ENCODE measurements at places on chromosomes 2 and 18.
A peak's percentile ranks its signal among the peaks of the same experiment; 100 is the strongest.

DNA sequence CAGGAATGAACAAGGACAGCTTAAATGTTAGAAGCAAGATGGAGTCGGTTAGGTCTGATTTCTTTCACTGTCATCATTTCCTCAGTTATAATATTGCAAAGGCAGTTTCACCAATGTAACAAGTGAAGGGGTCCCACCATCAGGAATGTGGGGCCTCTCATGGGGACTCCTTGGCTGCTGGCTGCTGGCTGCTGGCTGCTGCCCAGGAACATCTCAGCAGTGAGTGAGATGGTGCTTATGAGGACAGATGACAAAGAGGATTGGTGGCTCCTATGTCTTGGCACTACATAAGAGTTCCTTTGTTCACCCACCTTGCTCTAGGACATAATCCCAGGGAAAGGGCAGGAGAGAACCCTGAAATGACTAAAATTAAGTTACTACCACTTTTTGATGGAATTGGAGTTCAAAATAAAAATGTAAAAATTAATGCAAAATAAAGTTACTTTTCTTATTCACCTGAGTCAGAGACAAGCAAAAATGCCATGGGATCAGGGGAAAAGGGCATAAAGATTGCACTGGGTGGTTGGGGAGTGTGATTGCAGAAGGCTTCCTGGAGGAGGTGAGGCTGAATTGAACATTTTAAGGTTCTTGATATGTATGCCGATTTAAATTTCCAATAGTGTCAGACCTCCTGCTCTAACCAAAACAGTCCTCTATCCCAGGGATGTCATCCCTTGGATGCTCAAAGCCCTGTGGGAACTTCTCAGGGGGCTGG is 23.4 kb downstream of the TMEM177 start:
- DNase-seq = no peak

GRCh38 chr2:17793296-17793695 is 23.0 kb upstream of the MSGN1 start:
- no peak for DNase-seq

DNA sequence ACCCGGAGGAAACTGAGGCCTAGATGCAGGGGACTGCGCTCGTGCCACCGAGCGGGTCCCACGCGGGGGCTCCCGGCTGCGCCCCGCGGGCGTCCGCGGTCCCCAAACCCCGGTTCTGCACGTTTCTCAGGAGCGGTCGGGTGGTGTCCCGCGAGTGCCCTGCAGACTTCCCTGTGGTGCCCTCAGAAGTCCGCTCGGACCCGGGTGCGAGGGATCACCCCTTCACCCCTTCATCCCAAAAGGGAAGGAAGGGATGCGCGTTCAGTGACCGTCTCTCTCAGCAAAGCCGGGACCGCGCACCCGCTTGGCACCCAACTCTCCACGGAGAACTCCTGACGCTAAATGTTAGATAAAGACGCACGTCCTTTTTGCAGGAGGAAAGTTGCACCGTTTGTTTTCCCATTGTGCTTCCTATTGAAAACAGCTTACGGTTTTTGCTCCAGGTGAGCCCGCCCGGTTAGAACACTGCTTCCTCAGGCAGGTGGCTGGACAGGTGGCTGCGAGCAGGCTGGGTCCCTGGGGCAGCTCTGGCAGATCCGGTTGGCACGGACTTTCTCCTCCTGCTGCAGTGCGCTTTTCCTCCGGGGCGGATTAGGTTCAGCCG is 779 bp downstream of the DGKD start:
- no peak for DNase-seq

- peak; percentile 23 for DNase-seq
These were observed 209.2 kb downstream of the ZNF407 start for GRCh38 chr18:74806700-74807416.

GRCh38 chr2:134122610-134123009 is 131.3 kb upstream of the MGAT5 start:
- no peak for DNase-seq

DNA sequence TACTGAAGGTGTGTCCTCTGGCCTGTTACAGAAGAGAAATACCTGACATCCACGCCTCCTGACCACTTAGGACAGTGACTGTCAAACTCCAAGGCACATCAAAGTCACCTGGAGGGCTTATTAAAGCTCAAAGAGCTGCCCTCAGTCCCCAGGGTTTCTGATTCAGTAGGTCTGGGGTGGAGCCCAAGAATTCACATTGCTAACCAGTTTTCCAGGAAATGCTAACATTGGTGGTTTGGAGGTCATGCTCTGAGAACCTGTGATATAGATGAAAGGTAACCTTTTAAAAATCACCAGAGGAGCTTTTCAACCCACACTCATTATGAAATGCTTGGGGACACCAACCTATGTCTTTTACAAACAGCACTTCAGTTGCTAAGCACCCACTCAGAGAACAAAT is 172.3 kb downstream of the ALK start:
- DNase-seq = no peak

- DNase-seq = no peak
These were observed 565.1 kb downstream of the ZEB2 start for GRCh38 chr2:143954844-143955243.

DNA sequence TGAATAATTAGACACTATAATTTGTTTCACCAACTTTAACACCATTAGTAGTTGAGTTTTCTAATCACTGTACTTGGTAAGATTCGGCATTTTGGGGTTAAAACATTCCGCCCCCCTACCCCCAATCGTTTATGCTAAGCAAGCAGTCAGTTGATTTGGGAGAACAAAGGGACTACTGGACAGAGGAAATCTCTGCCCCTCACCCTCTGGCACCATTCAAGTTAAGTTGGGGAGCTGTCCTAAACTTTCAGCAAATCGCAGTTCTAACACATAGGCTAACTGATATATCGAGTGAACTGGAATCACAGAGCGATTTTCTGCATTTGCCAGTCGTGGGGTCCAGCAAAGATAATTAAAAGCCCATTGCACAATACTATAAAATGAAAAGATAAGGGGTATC is 5.6 kb downstream of the KLF7 start:
- no peak for DNase-seq

- no peak for DNase-seq
These were observed 32.3 kb downstream of the PLB1 start for GRCh38 chr2:28528206-28528605.

DNA sequence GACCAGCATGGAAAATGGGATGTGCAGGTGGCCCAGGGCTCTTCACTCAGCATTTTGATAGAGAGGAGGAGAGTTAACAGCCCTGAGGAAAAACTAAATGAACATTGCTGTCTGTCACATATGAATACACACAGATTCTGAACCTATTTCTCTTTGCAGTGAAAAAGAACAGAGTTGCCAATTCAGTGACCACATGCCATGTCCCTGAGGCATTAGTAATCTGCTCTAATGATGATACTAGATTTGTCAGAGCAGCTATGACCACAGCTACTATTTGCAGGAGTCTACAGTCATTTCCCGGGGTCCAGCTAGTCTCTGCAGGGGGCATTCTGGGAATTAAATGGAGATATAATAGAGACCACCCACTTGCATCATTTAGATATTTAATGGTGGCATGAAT is 267.6 kb downstream of the TMX3 start:
- DNase-seq = no peak

DNA sequence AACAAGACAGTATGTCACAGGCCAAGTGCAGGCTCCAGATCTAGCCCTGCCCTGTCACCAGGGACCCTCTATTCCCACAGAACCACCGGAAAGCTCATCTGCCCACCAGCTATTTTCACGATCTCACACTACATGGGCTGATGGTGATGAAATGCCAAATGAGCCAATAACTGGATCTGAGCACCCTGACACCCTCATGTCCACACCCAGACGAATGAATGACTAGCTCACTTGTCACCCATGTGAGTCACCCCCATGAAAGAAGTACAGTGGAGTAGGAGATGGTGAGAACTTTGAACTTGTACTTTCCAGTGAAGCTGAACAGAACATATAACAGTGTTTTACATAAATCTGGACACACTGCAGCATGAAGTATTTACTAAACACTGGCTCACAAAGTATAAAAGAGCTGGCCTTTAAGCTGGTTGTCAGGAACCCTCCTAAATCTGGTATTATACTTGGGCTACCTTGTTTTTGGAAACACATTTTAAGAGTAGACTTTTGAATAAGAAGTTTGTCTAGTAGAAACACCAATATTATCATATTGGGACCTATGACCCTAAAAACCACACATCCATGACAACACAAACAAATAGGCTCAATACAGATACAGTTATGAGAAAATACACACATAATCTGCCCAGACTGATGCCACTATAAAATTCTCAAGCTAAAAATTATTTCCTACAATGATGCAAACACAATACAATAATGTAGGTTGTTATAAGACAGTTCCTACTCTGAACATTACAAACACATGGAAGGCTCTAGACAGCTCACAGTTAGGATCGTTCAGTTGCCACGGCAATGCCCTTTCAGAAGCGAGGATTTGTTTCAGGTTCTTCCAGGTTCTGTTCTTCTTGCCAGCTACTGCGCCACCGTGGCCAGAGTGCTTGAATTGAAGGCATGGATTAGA is 19.0 kb downstream of the INO80C start:
- no peak for DNase-seq

- peak; percentile 49 for DNase-seq
These were observed 23.8 kb upstream of the SERPINB12 start for GRCh38 chr18:63518178-63519012.

GRCh38 chr2:184729581-184729980 is 131.3 kb downstream of the ZNF804A start:
- DNase-seq = no peak

- no peak for DNase-seq
These were observed 87.6 kb upstream of the ODC1 start for GRCh38 chr2:10535703-10536102.

DNA sequence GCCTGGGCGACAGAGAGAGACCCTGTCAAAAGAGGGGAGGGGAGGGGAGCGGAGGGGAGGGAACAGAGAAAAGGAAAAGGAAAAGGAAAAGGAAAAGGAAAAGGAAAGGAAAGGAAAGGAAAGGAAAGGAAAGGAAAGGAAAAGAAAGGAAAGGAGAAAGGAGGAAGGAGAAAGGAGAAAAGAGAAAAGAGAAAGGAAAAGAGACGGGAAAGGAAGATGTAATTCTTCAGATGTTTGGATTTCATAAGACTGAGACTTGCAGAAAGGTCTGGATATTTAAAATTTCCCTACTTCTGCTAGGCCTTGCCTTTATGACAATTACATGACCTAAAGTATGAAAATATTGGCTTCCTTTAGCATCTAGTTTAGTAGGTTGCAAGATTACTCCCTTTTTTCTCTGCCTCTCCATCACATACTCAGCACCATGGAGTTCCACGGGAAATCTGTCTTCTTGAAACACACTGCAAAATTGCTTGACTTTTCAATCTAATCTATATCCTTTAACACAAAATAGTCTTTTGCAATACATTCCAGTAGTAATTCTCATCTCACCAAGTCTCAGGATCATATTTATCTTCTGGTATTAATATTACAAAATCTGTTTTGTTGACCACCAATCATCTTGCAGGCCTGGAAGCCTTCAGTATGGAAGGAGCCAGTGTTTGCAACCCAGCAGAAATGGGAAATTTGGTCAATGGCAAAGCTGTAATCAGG is 383.5 kb downstream of the ZEB2 start:
- no peak for DNase-seq

DNA sequence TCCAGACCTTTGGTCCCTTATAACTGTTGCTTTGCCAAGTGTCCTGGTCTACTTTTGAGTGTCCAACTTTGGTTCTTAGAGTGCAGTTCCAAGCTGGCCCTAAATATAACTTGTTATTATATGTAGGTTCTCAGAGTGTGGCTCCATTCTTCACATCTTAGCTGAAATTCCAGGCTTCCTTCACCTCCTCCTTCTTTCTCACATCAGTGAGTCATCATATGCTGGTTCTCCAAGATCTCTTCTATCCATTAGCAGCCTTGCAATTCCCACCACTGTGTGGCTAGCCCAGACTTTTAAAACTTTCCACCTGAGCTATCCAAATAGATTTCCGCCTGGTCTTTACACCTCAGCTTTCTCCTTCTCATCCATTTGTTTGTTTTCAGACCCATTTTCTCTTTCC is 12.6 kb upstream of the CXCR4 start:
- DNase-seq = no peak

- DNase-seq = no peak
These were observed 2.9 kb upstream of the ARPC2 start for GRCh38 chr2:218214116-218214515.

DNA sequence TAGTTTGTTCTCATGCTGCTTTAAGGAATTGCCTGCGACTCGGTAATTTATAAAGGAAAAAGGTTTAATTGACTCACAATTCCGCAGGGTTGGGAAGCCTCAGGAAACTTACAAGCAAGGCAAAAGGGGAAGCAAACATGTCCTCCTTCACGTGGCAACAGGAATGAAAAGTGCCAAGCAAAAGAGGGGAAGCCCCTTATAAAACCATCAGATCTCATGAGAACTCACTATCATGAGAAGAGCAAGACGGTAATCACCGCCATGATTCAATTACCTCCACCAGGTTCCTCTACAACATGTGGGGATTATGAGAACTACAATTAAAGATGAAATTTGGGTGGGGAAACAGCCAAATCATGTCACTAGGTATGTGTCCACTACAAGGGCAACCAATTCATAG is 53.9 kb downstream of the MAP4K3 start:
- no peak for DNase-seq

DNA sequence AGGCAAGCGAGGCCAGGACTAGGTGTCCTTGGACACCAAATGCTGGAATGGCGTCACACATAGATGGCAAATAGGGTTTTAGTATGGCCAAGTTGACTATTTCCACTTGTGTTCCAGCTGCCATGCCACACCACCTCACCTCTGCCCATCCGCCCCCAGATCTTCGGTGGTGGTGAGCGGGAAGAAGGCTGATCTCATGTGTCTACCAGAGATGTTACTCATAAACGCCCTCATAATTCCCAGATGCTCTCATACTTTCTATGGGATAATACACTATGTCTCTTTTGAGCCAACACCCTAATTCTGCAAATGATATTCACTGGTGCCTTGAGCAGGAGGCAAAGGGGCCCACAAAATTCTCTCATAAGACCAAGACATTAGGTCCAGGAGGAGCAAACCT is 281.1 kb upstream of the FN1 start:
- no peak for DNase-seq

DNA sequence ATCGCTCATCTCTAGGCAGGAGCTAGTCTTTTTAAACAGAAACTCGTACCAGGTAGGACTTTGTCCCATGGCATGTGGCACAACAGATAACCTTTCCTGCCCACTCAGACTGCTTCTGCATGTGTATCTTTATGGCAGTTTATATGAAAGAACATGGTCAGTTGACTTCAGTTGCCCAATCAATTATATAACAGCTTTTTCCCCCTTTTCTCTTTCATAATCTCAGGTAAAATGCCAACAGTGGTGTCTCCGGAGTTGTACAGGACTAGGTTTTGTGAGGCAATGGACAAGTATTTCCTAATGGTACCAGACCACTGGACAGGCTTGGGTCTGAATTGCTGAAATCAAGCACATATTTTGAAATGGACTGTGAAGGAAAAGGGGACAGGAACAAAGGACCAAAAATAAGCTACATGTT is 51.6 kb upstream of the PTH2R start:
- no peak for DNase-seq

DNA sequence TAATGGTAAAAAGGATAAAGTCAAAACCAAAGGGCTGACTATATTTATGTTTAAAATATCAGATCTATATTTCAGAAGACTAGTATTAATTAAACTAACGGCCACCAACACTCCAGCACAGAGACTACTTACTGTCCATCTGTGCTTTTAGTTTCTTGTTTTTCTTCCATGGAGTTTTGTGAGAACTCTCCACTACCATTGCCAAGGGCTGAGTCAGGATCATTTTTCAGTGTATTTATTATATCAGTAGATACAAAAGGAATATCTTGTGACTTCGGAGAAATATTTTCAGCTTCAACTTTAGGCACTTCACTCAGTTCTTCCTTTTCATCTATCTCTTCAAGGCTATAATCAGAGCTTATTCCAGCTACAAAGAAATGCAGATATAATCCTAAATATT is 79.1 kb upstream of the GRB14 start:
- DNase-seq = no peak
